Head of caudate nucleus (tissue), 42 donors: ENCODE measurements at places on chromosomes 5 and 9.
A peak's percentile ranks its signal among the peaks of the same experiment; 100 is the strongest.

- DNase-seq = no peak
Observed at GRCh38 chr5:39415201-39415600, 9.6 kb downstream of the DAB2 start.

DNA sequence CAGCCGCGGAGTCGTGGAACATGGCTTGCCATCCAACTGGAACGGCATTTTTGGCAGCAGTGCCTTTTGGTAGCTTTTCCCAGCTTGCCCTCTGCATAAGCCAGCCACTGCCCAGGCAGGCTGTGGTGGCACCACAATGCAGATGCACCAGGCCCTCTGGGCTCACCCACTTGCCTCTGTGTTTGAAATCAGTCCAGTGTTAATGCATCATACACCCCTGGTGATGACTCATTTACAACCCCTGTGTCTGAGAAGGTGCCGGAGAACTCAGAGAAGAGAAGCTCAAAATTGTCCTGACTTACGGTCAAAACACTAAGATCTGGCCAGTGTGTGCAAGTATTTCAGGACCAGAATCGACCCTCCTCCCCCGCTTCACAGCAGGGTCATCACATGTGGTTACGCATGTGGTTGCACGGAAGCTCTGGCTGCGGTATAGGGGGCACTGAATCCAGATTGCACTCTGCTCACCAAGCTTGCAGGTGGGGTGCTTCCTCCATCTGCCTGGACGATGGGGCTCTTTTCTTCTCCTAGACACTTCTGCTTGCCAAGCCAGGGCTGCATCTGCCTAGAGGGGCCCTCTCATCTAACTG, 66.5 kb upstream of the SMIM15 start:
- no peak for DNase-seq

GRCh38 chr5:35232124-35232523, 1.8 kb upstream of the PRLR start:
- DNase-seq = no peak

- no peak for DNase-seq
Observed at GRCh38 chr5:119088438-119088837, 17.6 kb downstream of the DMXL1 start.

DNA sequence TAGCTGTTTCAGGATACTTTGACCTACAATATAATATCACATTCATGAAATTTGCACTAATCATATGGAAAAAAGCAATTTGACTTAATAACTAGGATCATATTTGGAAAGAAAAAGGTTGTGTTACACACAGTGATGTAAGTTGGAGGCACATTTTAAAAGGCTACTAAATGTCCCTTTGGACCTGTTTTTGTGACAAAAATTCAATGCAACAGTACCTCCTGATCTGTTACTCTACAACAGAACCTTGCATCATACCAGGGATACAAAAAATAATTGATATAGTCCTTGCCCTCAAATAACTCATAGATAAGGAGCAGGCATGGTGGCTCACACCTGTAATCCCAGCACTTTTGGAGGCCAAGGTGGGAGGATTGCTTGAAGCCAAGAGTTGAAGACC, 67.1 kb downstream of the BAAT start:
- DNase-seq = no peak

DNA sequence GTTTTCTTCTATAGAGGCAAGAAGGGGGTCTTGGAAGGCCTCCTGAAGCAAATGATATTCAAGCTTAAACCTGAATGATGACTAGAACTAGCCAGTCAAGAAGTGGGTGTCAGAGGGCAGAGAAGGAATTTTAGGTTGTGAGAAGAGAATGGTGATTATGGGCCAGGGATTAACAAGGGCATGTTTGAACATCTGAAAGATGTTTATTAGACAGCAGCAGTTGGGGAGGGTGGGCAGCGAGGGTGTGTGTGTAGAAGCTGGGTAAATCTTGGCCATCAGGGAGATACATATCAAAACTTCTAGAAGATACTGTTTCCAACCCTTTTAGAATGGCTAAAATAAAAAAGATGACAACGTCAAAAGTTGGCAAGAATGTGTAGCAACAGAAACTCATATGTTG, 54.5 kb downstream of the MAN2A1 start:
- DNase-seq = no peak

DNA sequence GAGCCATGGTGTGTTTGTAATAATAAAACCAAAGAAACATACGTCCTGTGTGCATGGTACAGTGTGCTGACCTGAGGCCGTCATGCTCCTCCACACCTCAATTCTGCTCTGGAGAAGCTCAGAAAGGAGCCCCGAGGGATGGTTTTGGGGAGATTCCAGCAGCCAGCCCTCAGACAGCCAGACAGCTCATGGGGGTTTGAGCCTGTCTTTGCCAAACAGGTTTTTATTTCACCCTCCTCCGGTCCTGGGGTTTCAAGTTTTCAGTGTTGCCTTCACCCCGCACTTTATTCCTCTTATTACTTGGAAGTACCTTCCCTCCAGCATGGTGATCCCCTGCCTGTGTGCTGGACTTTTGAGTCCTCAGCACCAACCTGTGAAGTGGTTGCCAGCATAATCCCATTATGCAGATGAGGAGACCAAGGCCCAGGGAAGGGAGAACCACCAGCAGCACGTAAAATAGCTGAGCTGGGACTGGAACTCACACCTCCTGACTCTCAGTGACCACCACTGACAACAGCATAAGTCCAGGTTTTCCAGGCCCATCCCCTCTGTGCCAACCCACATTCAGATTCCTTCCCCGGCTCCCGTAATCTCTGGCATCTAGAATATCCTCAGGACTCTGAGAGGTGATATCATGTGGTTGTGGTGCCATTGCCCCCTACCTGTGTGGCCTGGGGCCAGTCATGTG, 35.1 kb downstream of the TGFBI start:
- DNase-seq = no peak

DNA sequence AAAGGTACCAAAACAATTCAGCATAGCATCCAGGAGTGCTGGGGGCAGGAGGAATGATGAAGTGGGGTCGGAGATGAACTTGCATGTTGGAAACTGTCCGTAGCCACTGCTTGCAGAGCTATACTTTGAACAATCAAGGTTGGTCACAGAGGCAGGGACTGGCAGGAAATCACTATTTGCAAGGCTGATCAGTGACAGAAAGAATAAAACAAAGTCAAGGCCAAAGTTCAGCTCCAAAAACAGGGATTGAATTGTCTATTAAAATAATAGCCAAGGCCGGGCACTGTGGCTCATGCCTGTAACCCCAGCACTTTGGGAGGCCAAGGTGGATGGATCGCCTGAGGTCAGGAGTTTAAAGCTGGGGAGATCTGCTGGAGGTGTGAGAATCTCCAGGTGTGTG, 18.7 kb upstream of the SPRY4 start:
- DNase-seq = no peak

GRCh38 chr9:133199648-133200321, 9.3 kb downstream of the OBP2B start:
- peak; percentile 46 for DNase-seq

DNA sequence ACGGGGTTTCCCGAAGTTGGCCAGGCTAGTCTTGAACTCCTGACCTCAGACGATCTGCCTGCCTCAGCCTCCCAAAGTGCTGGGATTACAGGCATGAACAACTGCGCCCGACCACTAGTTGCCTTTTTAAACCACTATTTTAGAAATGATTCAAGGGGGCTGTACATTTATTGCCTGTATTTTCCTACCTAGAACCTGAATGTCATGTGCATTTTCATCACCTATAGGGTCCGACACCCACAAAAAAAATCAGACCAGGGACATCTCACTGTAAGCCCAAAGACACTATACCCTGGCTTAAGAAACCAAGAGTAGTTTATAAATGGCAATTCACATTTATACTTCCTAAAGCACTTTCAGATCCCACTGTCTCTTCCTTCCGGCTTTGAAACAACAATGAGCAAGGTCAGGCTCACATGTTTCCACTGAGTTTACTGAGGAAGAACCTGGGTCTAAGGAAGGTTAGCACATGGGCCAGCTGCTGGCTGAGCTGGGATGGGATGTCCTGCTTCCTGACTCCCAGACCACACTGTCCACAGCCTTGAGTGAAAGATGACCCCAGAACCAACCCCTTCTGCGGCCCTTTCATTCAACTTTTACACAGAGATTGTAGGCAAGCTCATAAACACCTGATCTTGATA, 87.3 kb downstream of the SERINC5 start:
- no peak for DNase-seq

DNA sequence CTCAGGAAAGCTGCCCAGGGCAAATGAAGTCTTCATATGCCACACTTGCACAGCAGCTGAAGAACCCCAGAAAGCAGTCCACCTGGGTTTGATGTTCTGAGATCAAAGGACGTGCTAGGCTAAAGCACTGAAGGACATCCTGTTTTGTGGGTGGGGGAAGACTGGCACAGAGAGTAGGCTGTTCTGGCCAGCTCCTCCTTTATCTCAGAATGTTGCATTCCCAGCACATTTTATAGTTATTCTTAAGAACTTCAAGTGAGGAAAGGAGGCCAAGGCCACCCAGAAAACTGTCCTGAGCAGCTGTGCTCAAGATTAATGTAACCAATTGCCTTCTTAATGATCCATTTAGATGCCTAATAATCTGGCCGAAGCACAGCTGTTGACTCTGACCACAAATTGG, 10.9 kb downstream of the SHOC1 start:
- DNase-seq = no peak

GRCh38 chr9:99050292-99050911, 54.5 kb upstream of the TGFBR1 start:
- DNase-seq = no peak

DNA sequence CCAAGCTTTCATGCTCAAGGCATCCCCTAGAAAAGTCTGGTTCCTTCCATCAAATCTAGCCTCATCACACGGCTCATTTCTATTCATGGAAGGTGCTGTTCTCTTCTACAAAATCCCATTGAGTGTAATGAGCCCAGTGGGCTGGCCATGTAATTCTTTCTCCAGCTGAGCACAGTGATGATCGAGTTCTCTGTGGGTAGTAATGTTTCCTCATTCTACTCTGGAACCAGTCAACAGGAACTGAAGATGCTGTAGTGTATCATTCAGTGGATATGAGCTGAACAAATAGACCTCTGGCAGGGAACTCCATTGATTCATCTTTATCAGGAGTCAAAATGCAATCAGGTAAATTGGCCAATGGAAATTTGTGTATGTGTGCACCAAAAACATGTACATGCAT, 149.2 kb downstream of the LRRC70 start:
- DNase-seq = no peak

- DNase-seq = no peak
Observed at GRCh38 chr9:1454616-1455347, 404.6 kb downstream of the DMRT2 start.

DNA sequence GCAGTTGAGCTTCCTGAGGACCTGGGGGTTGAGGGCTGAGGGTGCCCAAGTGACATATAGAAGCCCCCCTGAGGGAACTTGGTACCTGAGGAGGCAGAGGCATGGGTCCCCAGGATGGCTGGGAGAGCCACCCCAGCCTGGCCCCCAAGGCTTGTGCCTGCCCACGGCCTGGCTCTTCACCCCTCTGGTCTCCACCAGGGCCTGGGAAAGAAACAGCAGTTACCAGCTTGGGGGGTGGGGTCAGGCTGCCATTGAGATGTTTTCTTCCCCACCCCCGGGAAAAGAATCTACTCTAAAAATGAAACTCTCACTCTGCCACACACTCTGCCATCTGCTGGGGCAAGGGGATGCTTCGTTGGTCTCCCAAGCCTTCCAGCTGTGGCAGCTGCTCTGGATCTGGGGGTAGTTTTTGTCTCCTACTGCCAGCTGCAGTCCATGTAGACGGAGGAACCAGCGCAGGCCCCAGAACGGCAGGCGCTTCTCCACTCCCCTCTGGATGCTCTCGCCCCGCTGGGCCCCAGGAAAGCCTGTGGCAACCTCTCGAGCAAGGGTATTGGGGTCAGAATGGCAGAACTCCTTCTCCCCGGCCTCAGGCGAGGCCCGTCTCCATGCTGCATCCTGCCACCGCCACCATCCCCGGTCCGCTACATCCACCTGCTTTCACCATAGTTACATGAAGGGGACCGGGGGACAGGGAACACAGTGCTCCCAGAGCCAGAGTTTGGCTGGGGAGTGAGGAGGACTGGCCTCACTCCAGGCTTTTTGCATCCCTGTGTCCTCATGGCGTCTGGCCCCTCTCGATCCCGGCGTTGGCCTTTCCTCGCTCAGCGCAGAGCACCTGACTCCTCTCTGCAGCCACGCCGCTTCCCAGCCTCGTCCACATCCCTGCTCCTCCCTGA, 123.5 kb downstream of the DAB2IP start:
- no peak for DNase-seq

DNA sequence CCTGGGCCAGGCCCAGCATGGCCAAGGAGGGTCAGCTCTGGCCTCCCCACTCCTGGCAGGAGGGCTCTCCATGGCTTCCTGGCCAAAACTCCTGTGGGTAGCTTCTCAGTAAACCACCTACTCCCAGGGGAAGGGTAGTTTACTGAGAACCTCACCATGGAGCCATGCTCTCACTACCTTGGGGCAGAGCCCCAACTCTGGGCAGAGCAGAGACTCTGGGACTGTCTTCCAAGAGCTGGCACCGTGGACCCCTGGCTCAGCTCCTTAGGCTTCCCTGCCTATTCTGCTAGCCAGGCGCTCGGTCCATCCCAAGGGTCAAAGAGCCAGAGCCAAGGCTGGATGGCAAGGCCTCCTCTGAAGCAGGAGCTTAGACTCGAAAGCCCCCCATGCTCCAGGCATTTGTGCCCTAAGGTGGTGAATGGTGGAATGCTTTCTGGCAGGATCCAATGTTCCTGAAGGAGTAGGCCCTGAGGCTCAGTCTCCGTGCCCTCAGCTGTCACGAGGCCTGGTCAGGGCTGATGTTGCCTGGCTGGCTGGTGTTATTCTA, 19.6 kb downstream of the TCF7 start:
- DNase-seq = no peak
